ENCODE measurements at places on chromosomes 13 and 19.

DNA sequence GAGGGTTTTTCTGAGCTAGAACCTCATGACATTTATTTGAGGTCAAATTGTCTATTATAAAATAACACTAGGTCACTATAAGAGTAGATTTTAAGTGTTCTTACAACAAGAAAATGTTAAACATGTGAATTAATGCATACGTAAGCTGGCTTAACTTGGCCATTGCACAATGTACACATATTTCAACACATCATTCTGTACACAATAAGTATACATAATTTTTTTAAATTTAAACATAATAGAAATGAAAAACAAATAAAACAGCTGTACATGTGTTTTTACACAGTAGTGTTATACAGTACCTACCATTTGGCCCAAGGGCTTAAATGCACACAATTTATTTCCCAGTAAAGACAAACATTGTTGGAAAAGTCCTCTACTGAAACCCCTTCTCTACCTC lies 269.9 kb downstream of the DACH1 start:
- no peak for DNase-seq

DNA sequence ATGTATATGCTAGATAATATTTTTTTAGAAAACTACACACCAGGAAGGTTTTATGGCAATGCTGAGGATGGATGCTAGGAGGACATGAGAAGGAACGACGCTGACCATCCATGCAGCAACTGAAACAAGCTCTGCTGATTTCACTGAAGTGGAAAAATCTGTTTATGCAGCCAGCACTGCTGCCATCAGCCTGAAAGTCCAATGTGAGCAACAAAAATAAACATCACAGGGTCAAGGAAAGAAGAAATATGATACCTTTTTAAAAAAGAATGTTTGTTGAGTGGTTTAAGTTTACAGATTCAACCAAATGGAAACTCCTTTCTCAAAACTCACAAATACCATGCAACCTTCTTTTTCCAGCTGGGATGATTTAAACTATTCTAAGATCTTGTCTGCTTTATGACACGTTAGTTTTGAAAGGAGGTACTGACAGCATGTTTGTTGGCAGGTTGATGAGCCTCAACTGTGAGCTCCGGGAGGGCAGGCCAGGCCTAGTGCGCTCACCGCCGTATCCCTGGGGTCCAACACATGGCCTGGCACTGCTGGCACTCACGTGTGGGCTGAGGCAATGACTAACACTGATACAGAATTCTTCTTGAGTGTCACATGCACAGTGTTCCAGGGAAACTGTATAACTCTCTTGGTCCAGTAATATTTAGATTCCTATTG lies 46.8 kb downstream of the LATS2 start:
- DNase-seq: no peak

GRCh38 chr19:16702123-16702522 lies 17.5 kb upstream of the NWD1 start:
- peak; percentile 60 for DNase-seq

GRCh38 chr19:34220472-34221063 lies 33.8 kb upstream of the GARRE1 start:
- peak; percentile 73 for DNase-seq

GRCh38 chr13:105365021-105365550 lies 1170.4 kb downstream of the EFNB2 start:
- DNase-seq: no peak

GRCh38 chr13:74987124-74987690 lies 494.8 kb downstream of the TBC1D4 start:
- no peak for DNase-seq

DNA sequence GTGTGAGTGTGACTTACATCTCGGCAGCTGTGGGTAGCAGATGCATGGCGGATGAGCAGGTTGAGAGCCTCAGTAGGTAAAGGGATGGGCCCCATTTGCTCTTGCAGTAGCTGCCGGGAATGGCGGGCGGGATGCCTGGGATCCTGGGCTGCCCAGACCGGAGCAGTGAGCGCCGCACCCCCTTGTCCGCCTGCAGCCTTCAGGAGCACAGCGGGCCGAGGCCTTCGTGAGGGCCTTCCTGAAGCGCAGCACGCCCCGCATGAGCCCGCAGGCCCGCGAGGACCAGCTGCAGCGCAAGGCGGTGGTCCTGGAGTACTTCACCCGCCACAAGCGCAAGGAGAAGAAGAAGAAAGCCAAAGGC lies 4.1 kb downstream of the POP4 start:
- DNase-seq: peak; percentile 57

DNA sequence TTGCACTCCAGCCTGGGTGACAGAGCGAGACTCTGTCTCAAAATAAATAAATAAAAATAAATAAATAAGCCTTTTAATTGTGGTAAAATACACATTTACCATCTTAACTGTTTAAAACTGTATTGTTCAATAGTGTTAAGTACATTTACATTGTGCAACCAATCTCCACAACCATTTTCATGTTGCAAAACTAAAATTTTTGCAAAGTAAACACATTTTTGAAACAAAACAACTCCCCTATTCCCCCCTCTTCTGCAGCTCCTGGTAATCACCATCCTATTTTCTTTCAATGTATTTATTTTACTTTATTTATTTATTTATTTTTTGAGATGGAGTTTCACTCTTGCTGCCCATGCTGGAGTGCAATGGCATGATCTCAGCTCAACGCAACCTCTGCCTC lies 5.8 kb upstream of the B9D2 start:
- DNase-seq: no peak

DNA sequence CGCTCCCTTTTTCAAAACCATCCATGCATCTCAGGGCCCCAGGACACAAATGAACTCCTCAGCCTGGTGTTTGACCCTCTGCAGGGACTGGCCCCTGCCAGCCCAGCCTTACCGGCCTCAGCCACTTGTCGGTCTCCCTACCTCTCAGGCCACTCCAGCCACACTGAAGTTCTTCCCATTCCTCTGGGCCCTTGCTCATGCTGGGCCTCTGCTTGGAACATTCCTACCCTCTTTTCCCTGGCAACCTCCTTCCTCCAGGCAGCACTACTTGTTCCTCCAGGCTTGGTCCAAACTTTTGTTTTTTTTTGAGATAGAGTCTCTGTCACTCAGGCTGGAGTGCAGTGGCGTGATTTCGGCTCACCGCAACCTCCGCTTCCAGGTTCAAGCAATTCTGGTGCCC lies 7.6 kb upstream of the EGLN2 start:
- DNase-seq: no peak

GRCh38 chr19:13507053-13507611 lies 853 bp upstream of the CACNA1A start:
- no peak for DNase-seq

GRCh38 chr19:50162988-50163387 lies at the start of gene IZUMO2:
Gene IZUMO2 (minus strand): TSS chr19:50163281. CDS start chr19:50163194, 87 bp downstream.
- no peak for DNase-seq

DNA sequence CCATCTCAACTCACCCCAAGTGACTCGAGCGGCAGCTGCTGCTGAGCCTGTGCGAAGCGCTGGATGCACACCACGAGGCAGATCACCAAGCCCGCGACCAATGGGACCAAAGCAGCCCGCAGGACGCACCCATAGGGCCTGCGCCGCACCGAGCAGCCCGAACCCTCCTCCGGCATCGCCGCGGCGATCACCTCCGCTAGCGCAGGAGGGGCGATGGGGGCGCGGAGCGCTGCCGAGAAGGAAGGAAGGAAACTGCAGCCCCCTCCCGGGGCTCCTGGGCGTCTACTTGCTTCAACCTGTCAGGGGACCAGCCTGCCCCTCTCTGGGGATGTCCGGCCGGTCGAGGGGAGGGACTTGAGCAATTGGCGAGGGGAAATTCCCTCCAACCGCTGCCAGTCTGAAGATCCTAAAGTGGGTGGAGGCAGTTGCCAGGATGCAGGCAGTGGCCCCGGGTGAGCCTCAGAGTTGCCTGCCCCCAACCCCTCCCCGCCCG lies at the start of gene CD70:
Gene CD70, minus strand, starts transcription at position 324 of the 493 bp plus-strand sequence. Its CDS starts 148 bp downstream, at position 176.
- no peak for DNase-seq

DNA sequence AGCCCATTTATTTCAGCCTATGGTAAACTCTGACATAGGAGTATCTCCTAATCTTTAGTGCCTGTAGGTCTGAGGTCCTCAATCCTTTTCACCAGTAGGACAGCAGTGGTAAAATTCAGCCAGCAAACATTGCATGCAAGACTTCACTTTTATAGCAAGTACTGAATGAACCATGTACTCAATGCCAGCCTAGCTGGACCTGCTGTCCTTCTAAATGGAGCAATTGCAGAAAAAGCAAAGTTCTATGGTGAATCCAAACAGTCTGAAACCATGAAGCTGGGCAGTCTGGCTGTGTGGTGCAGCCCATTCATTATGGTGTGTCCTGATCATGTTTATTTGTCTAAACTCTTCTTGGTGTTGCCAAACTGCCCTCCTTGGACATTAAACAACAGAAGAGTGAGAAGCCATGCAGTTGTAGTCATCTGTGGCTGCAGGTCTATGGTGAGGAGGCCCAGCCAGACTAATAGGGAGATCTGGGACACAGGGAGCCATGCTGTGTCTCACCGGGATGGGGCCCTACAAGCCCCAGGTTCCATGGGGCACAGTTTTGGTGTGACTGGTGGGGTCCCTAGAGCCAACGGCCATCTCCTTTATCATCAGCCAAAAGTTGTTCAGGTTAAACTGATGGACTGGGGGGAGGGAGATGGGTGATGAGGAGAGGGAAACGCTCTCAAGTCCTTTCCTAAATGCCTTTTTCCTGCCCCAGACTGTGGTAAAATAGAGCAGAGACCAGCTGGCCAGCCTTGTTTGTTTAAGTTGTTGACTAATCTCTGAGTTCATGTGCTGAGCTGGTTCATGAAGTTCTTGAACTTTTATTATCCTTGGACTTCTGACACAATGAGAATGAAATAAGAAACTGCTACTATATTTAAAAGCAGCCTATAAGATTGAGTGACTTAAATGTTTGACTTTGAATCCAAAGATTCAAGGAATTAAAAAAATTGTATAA lies 20.6 kb upstream of the TNFSF11 start:
- DNase-seq: no peak

- no peak for DNase-seq
Measured at GRCh38 chr13:50693727-50694126, 149.8 kb downstream of the DLEU7 start.

Measured in sciatic nerve (tissue), 2 donors.